ENCODE measurements at places on chromosomes 1 and 21. TPM values are rescaled to one million over a fixed set of nuclear protein-coding genes. Genes with fewer than 3 reads are reported as not detected.

DNA sequence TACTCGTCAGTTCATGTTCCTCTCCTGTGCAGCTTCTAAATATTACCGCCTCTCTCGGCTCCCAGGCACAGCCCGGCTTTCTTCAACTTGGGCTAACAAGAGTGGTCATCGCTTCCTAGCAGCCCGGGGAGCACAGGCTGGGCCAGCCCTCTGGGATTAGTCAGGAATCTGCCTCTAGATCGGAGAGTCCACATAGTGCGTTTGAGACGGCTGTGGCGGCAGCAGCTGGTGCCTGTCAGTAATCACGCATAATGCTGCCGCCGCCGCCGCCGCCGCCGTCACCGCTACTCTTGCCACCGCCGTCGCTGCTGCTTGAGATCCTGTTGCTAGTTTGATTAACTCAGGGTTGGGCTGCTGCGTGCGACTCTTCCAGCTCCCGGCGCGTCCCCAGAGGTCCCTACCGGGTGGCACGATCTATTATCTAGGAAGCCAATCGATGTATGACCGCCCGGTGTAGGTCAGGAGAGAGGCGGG, at the start of gene RXRG:
Gene RXRG, minus strand, starts transcription at position 230 of the 474 bp plus-strand sequence. CDS start 233 bp downstream, outside the sequence.
- no peak within 1 kb of the TSS for H3K4me3 ChIP-seq
- no peaks in the 10 kb centered on the region for H3K36me3 ChIP-seq
- peak; percentile 9 for DNase-seq
- H3K27ac ChIP-seq: no peak within 1 kb of the TSS
- peaks cover 28% of the 10 kb centered on the region for H3K27me3 ChIP-seq

- peaks cover 39% of the 10 kb centered on the region for H3K27me3 ChIP-seq
- peak; percentile 94 for DNase-seq
- no peaks in the 10 kb centered on the region for H3K4me1 ChIP-seq
Observed at GRCh38 chr1:154755858-154756730, 114.0 kb downstream of the KCNN3 start.

DNA sequence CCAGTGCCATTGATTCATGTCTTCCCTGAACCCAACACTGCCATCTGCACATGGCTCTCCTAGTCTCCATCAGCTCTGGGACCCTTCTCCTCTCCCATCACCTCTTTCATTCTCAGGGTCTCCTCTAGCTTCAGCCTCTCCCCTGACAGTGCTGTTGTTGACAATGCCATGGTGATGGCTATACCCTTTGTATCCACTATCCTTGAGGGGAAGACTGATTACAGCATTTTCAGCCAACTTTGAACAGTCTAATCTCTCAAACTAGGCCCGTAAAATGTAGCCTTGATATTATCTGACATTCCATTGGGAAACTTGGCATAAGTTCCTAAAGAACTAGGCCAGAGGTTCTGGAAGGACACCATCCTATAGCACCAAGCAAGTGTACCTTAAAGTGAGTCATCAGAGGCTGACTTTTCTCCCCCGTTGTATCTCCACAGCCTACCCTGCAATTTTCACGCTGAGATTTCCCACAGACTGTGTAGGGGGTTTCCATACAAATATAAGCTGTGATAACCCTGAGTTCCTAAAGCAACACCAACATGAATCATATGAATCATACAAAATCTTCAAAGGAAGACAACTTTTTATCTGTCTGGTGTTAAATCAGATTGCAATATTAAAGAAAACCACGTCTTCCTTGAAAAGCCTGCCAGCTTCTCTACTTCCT, 5.8 kb downstream of the HAO2 start:
- H3K36me3 ChIP-seq: no peaks in the 10 kb centered on the region
- peaks cover 27% of the 10 kb centered on the region for H3K27me3 ChIP-seq
- no peak overlapping the region for H3K4me3 ChIP-seq
- H3K4me1 ChIP-seq: peaks cover 4% of the 10 kb centered on the region
- no peak for DNase-seq

GRCh38 chr1:244114892-244115291, 63.8 kb downstream of the ZBTB18 start:
- no peak overlapping the region for H3K27ac ChIP-seq
- DNase-seq: no peak
- H3K27me3 ChIP-seq: peaks cover 3% of the 10 kb centered on the region
- H3K4me3 ChIP-seq: no peak overlapping the region
- H3K4me1 ChIP-seq: peaks cover 26% of the 10 kb centered on the region

GRCh38 chr1:207861442-207862177, 49.3 kb downstream of the CD34 start:
- H3K4me3 ChIP-seq: no peak overlapping the region
- no peak for DNase-seq
- H3K27me3 ChIP-seq: no peaks in the 10 kb centered on the region
- H3K27ac ChIP-seq: peak overlapping the region; percentile 24
- H3K4me1 ChIP-seq: peaks cover 14% of the 10 kb centered on the region

DNA sequence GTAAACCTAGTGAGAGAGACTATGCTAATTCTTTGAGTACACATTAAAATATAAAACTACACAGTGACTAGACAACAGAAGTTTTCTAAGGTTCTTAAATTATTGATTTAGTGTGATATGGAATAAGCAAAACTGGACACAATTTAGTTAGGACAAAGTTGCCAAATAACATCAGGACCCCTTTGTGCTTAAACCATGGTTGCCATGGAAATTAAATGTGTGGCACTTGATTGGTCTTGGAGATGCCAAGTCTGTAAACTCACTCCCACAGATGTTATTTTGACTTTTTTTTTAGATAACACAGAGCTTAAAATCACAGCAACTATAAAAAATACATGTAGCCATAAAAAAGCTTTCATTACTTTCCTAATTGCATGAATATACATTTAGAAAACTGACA, 234.6 kb downstream of the BRINP3 start:
- no peak for DNase-seq
- H3K4me1 ChIP-seq: no peaks in the 10 kb centered on the region
- no peak overlapping the region for H3K27ac ChIP-seq
- no peaks in the 10 kb centered on the region for H3K27me3 ChIP-seq

DNA sequence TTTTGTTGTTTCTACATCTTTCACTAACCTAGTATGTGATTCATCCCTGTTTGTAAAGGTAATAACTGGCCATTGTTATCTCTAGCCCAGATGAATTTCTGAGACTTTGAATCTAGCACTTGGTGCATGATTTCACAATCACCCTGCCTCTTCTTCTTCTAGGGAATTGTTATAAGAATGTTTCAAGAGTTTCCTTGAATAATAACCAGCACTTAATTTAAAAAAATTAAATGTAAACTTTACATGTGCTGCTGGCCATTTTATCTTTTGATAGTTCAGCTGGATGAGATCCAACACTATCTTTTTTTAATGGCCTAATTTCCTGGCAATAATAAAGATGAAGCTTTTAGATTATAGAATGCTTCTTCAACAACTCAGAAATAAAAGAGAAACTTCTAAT, 31.8 kb downstream of the UBE2U start:
- no peaks in the 10 kb centered on the region for H3K36me3 ChIP-seq
- H3K27ac ChIP-seq: no peak overlapping the region
- peaks cover 2% of the 10 kb centered on the region for H3K4me1 ChIP-seq
- H3K4me3 ChIP-seq: no peak overlapping the region
- H3K27me3 ChIP-seq: no peaks in the 10 kb centered on the region

- no peak for DNase-seq
- H3K4me3 ChIP-seq: no peak overlapping the region
- H3K27ac ChIP-seq: no peak overlapping the region
- H3K27me3 ChIP-seq: no peaks in the 10 kb centered on the region
- no peaks in the 10 kb centered on the region for H3K36me3 ChIP-seq
Observed at GRCh38 chr21:34046917-34047316, 26.5 kb upstream of the MRPS6 start.

DNA sequence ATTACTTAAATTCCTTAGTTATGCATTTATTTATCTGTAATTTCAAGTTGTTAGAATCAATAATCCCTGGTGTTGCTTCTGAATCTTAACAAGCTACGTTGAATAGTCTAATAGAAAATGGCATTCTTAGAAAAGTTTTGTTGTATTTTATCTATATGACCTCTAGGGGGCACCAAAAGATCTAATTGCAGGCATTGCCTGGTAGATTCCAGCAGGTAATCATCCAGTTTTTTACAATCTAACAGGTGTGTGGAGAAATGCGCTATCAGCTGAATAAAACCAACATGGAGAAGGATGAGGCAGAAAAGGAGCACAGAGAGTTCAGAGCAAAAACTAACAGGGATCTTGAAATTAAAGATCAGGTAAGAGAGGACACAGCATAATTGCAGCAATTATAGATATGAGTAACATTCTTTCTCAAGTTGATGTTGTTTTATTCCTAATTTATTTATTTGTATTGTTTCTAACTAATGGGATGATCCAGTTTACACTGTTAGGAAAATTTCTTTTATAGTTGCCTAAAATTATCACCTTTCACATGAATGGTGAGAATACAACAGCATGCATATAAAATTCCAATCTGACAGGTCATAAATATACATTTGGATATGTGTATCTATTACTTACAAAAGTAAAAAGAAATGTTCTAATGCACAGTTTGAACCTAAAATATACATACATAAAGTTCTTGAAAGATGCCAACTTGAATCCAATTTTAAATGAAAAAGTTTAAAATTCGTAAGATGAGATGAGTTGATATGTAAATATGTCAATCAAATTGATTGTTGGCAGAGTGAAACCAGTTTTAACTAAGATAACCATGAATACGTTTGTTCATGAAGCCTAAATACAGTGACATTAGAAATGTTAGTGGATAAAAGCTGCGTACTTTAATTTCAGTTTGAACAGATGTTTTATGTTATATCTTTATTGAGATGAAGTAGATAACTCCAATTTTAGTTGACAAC, 88.4 kb downstream of the SDCCAG8 start:
- H3K4me3 ChIP-seq: no peak overlapping the region
- H3K4me1 ChIP-seq: no peaks in the 10 kb centered on the region
- peaks cover 4% of the 10 kb centered on the region for H3K36me3 ChIP-seq
- DNase-seq: no peak
- H3K27ac ChIP-seq: no peak overlapping the region

- H3K36me3 ChIP-seq: no peaks in the 10 kb centered on the region
- no peak overlapping the region for H3K4me3 ChIP-seq
- no peak overlapping the region for H3K27ac ChIP-seq
- DNase-seq: no peak
- H3K27me3 ChIP-seq: no peaks in the 10 kb centered on the region
- no peaks in the 10 kb centered on the region for H3K4me1 ChIP-seq
Observed at GRCh38 chr1:5189384-5189783, 535.0 kb downstream of the AJAP1 start.

- H3K36me3 ChIP-seq: peaks cover 7% of the 10 kb centered on the region
- H3K27ac ChIP-seq: peak overlapping the region; percentile 12
- peak; percentile 73 for DNase-seq
- H3K27me3 ChIP-seq: no peaks in the 10 kb centered on the region
Observed at GRCh38 chr1:15418806-15419515, 9.3 kb downstream of the EFHD2 start.

- H3K4me3 ChIP-seq: no peak overlapping the region
- DNase-seq: no peak
- H3K27ac ChIP-seq: no peak overlapping the region
- H3K27me3 ChIP-seq: no peaks in the 10 kb centered on the region
- H3K36me3 ChIP-seq: no peaks in the 10 kb centered on the region
Observed at GRCh38 chr1:210369425-210369824, 40.7 kb downstream of the HHAT start.

DNA sequence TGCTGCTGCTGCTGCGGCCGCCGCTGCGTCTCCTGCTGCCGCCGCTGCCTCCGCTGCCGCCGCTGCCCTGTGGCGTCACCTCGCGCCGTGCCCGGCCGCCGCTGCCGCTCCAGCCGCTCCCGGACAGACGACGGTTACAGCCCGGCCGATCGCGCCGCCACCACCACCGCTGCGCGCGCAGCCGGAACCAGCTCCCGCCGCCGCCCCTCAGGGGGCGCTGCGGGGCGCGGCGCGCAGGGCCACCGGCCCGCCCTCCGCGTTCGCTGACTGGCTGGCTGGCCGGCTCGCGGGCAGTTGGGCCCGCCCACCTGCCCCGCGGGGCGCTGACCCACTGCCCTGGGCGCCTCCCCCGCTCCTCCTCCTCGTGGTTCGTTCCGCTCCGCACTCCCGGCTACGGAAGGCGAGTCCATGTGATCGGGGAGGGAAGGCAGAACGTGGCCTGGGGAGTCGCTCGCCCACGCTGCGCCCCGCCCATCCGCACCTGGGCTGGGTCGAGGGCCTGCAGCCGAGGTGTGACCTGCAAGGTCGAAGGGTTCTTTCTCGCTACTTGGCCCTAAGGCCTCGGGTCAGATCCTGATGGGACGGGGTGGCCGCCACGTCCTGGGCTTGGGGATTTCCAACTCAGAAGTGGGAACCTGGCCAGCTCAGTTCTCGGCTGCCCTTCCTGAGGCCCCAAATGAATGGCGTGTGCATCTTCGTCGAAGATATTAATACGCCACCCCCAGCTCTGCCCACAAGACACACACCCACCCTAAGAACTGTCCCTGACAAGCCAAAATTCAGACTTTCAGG, at the start of gene PTP4A2:
Gene PTP4A2, minus strand, starts transcription at position 185 of the 792 bp plus-strand sequence. CDS start 19,303 bp downstream, outside the sequence.
- peak within 1 kb of the TSS; percentile 93 for H3K4me3 ChIP-seq
- peak within 1 kb of the TSS; percentile 95 for H3K27ac ChIP-seq
- no peaks in the 10 kb centered on the region for H3K36me3 ChIP-seq
- peaks cover 52% of the 10 kb centered on the region for H3K4me1 ChIP-seq
- DNase-seq: peak; percentile 99

DNA sequence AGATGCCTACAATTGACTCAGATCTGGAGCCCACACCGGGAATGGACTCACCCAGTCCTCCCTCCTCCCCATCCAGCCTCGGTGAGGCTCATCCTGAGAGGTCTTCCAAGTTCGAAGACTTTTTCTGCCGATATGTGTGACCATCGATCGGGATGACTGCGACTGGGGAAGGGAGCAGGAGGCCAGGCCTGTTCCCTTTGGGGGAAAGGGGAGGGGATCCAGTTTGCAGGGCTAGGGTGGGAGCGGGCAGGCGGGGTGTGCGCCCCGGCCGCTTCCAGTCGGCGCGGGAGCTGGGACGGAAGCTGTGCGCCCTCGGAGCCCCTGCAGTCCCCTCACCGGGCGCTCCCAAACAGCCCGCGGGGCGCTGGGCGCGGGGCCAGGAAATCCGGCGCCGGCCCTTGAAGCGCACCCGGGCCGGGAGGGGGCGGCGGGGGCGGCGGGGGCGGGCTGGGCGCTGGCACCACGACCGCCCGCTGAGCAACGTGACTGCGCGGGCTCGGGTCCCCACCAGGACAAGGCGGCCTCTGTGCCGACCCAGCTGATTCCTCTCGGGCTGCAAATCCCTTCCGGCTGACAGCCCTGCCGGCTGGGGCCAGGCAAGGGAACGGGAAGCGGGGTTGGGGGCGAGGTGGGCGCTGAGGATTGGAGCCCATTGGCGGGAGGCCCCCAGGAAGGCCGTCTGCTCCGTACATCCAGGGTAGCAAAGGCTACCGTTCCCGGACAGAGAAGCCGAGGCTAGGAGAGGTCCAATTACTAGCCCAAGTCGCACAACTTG, 103.9 kb downstream of the EBNA1BP2 start:
- peak overlapping the region; percentile 66 for H3K4me3 ChIP-seq
- H3K4me1 ChIP-seq: peaks cover 3% of the 10 kb centered on the region
- H3K27me3 ChIP-seq: no peaks in the 10 kb centered on the region

- no peaks in the 10 kb centered on the region for H3K27me3 ChIP-seq
- H3K4me1 ChIP-seq: peaks cover 16% of the 10 kb centered on the region
- H3K36me3 ChIP-seq: no peaks in the 10 kb centered on the region
- DNase-seq: peak; percentile 94
- peak overlapping the region; percentile 85 for H3K4me3 ChIP-seq
- H3K27ac ChIP-seq: peak overlapping the region; percentile 32
Observed at GRCh38 chr1:43531107-43531905, 623 bp downstream of the PTPRF start.

- no peak overlapping the region for H3K4me3 ChIP-seq
- peaks cover 19% of the 10 kb centered on the region for H3K4me1 ChIP-seq
- no peak for DNase-seq
- no peak overlapping the region for H3K27ac ChIP-seq
- no peaks in the 10 kb centered on the region for H3K27me3 ChIP-seq
- H3K36me3 ChIP-seq: no peaks in the 10 kb centered on the region
Observed at GRCh38 chr1:235009074-235009473, 119.6 kb downstream of the TOMM20 start.

LYPLAL1 gene
- 33.7 TPM for total RNA-seq

GPR37L1 gene
- not detected for total RNA-seq

KRTAP6-2 gene
- not detected for total RNA-seq

OR6K3 gene
- total RNA-seq: not detected
